ENCODE measurements at places on chromosomes 4 and X. TPM values are rescaled to one million over a fixed set of nuclear protein-coding genes. Genes with fewer than 3 reads are reported as not detected.
A peak's percentile ranks its signal among the peaks of the same experiment; 100 is the strongest.

DNA sequence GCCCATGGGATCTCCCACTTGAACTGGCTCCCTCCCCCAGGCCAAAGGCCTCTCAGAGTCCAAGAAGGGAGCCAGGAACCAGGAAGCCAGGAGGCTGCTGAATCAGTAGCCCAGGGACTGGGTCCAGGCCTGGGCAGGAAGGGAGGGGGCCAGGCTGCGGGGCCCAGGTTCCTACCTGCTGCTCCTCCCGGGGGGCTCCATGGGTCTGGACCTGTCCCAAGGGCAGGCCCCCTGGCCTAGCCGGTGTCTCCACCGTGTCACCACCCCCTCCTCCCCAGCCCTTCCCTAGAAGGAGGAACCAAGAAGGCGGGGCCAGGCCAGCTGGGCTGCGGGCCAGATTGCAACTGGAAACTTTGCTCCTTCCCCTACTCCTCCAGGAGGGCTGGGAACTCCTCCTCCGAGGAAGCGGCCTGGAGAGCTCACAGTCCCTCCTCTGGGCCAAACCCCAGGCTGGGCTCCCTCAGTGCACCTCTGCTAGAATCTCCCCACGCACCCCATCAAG lies at the start of gene IQSEC2:
Gene IQSEC2, minus strand, starts transcription at position 264 of the 502 bp plus-strand sequence.
- peak; percentile 92 for DNase-seq

DNA sequence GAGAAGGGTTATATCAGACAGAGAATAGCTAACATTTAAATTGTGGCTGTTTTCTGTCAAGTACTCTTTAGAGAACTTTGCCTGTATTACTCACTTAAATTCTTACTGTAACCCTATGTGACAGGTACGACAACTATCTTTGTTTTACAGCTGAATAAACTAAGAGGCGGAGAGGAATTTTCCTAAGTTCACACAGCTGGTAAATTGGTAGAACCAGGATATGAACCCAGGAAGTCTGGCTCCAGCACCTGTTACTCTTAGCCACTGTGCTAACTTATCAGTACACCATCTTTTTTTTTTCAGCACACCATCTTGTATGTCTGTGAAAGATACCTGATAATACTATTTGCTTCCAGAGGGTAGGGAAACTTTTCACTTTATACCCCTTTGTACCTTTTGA lies 2.0 kb upstream of the SYP start:
- no peak for DNase-seq

GRCh38 chrX:151713849-151714248 lies 2.0 kb upstream of the FATE1 start:
- peak; percentile 61 for DNase-seq

The GSX2 gene
- polyA plus RNA-seq: not detected

GRCh38 chr4:1812720-1813119 lies 19.6 kb downstream of the FGFR3 start:
- DNase-seq: no peak

DNA sequence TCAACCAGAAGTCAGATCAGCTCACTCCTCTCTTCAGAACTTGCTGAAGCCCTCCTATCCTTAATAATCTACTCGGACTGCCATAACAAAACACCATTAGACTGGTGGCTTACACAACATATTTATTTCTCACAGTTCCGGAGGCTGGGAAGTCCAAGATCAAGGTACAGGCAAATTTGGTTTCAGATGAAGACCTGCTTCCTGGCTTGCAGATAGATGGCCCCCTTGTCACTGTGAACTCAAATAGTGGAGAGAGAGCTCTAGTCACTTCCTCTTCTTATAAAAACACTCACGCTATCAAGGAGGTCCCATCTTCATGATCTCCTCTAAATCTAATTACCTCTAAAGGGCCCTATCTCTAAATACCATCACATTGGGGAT lies 125.1 kb downstream of the CAMK2D start:
- DNase-seq: no peak

DNA sequence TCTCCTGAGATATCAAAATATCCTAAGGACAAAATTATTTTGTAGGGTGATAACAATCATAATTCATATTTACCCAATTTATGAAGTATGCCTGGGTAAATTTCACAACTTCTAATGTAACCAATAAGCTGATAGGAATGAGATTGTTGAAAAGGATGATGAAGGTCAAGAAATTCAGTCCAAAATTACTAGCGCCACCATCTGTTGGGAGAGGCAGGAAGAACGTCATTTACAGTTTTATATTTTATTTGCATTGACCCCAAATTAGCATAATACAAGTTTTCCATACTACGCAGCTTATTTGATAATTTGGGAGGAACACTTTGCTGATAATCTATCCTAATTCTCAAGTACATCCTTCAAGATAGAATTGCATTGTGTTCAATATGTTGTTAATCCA lies 78.7 kb downstream of the ATP8A1 start:
- DNase-seq: no peak

Measured in aorta (tissue), 5 donors.